ENCODE measurements at places on chromosomes 1 and 21. TPM values are rescaled to one million over a fixed set of nuclear protein-coding genes. Genes with fewer than 3 reads are reported as not detected.

- DNase-seq: no peak
Measured at GRCh38 chr1:77415579-77415978, 133.8 kb downstream of the AK5 start.

DNA sequence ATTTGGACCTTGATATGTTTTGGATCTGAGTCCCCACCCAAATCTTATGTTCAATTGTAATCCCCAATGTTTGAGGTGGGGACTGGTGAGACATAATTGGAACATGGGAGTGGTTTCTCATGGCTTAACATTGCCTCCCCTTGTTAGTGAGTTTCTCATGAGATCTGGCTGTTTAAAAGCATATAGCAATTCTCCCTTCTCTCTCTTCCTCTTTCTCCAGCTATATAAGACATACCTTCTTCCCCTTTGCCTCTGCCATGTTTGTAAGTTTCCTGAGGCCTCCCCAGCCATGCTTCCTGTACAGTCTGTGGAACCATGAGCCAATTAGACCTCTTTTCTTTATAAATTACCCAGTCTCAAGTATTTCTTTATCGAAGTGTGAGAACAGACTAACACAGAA, 692.4 kb downstream of the KCNT2 start:
- no peak for DNase-seq

DNA sequence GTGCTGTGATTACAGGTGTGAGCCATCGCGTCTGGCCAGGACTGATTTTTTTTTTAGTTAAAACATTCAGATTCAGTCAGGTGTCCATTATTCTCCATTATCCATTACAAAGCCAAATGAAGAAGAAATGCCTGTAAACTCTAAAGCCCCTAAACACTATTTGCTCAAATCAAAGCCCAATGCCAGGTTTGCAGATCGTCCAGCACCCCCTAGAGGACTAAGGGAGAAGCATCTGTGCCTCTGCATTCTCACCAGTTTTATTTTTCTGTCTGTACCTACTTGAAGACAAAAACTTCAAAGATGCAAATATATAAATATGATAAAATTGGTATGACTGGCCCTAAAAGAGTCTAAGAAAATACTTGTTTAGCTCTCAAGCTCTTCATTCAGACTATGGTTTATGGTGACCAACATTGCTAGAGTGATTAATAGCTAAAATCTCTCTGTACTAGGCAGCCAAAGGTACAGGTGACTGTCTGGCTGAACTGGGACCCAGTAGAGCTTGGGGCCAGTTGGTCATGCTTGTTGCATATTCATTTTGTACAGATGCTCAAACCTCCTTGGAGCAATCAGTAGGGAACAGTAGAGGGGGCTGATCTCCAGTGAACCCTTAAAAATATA, 138.4 kb downstream of the SYT2 start:
- DNase-seq: no peak

DNA sequence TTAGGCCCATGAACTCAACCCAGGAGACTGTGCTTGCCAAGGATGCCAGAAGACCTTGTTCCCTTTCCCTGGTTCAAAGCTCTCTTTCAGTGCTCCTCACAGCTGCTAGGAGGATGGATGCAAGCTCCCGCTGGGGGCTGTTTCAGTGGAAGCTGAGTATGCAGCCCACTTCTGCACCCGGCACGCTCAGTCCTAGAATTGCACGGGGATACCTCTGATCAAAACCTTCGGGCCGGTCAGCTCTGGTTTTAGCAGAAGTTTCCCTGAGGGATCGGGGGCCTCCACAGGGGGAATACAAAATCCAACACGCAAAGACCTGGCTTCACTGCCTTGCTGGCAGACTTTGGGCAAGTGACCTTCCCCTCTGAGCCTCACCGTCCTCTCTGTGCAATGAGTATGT, 4.2 kb upstream of the SSBP3 start:
- DNase-seq: no peak

- DNase-seq: no peak
Measured at GRCh38 chr1:31843506-31843905, 27.7 kb upstream of the SPOCD1 start.

- no peak for DNase-seq
Measured at GRCh38 chr1:243568793-243569192, 281.2 kb downstream of the AKT3 start.

Gene OR2L8
- total RNA-seq: not detected

DNA sequence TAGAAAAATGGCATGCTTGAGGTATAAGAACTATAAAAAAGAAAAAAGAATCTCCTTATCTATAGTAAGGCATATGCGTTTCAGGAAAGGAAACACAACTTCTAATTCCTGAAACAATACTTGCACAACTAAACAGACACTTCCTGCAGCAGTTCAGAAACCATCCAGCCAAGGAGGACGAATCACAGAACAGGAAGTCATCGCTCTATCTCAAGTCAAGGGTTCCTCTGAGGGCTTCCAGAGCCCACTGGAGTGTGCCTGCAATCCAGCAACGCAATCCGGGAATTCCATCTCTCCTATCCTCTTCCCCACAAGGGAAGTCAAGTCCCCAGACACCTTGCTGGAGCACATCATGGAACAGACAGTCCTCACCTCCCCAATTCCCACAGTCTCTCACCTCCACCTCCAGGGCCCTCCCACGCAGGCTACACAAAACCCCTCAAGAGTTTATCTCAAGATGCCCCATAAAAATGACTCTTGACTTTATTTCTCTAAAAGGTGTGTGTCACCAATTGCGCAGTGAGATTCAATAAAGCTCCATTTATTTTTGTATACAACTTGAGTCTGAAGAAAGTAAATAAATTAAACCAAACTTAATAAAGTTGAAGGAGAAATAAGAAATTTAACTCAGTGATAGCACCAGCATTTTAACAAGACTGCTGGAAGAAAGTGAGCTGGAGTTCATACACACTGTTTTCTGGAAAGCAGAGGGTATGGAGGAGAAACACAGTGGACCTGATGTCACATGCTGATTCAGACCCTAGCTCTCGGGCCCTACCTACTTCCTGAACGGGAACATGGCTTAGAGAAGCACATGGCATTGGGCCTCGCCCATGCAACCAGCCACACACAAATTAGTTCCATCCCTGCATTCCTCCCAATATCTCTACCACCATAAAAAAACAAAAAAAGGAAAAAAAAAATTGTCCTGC, 39.9 kb downstream of the SIPA1L2 start:
- no peak for DNase-seq

GRCh38 chr1:2160451-2161300, 33.9 kb downstream of the FAAP20 start:
- no peak for DNase-seq
